Head of caudate nucleus (tissue), 42 donors: ENCODE measurements at places on chromosomes 4 and X.
A peak's percentile ranks its signal among the peaks of the same experiment; 100 is the strongest.

GRCh38 chr4:174611792-174612191 lies 89.5 kb upstream of the HPGD start:
- no peak for DNase-seq

GRCh38 chr4:156970501-156971164 lies 966 bp downstream of the PDGFC start:
- DNase-seq, result peak; percentile 70

GRCh38 chr4:85078016-85078415 lies 111.5 kb upstream of the WDFY3 start:
- no peak for DNase-seq

GRCh38 chr4:127698789-127699200 lies 31.4 kb upstream of the SLC25A31 start:
- DNase-seq, result no peak

- no peak for DNase-seq
These were observed 132.6 kb downstream of the AKAP4 start for GRCh38 chrX:50068285-50068563.

DNA sequence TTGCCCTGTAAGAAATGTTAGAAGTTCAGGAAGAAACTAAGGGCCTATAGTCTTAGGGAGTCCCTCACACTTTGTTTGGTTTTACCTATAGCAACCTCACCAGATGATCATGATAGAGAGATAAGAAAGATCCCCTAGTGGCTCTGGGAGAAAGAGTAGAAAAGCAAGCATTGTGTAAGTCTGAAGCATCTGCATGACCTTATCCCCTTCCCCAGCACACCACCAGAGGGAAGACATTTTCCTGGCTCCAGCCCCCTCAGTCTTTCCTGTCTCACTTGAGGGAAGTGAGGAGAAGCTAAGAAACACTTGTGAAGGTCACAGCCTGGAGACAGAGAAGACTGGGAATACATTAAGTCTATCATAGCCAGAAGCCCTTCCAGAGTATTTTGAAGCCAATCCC lies 154.0 kb downstream of the EVC2 start:
- no peak for DNase-seq

DNA sequence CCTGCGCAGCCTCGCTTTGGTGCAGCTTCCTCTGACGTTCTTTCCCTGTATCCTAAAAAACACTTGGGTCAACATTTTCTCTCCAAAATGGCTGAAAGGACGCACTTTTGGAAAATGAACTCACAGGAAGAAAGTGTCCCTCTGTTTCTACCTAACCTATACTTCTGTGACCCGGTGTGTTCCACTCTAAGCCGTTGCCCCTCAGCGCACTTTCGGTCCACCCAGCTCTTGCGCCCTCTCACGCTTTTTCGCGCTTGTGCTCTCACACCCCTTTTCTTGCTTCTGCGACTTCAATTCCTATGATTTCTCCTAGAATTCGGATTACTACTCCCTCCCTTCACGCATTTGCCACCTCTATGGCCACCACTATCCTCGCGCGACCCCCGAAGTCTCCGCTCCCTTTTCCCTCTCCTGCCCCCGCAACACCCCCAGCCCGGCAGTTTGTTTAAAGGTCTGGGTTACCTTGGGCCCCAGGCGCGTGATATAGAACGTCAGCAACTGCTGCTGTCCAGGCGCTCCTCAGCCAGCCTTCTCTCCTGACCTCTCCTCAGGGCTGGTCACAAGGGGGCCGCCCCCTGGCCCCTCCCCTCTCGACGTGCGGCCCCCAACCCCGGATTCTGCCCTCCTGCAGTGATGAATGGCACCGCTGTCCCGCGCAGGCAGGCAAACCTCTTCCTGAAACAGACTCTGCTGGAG lies at the start of gene USP51:
USP51 (minus strand) TSS at position 535 of the 696 bp plus-strand sequence. CDS start 909 bp downstream, outside the sequence.
- peak; percentile 32 for DNase-seq

DNA sequence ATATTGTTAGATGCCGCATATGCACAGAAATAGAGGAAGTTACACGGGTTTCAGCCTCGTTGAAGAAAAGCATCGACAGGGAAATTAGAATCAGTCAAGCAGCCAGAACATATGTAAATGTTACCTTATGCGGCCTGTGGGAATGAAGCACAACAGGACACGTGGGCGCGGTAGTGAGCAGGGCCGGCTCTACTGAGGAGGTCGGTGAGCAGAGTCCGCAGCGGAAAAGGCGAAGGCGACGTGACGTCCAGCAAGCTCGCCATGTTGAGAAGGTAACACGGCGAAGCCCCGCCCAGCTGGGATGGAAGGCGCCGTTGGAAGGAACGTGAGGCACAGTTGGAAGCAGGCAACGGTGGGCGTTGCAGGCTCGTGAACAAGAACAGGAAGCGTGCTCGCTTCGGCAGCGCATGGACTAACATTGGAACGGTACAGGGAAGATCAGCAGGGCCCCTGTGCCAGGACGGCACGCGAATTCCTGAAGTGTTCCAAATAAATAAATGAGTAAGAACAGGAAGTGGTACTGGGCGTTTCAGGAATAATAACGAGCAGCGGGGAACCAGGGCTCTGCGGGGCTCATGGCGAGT lies 54.6 kb downstream of the MTNR1A start:
- no peak for DNase-seq

- DNase-seq, result no peak
These were observed 19.7 kb downstream of the HTRA3 start for GRCh38 chr4:8289151-8289750.

DNA sequence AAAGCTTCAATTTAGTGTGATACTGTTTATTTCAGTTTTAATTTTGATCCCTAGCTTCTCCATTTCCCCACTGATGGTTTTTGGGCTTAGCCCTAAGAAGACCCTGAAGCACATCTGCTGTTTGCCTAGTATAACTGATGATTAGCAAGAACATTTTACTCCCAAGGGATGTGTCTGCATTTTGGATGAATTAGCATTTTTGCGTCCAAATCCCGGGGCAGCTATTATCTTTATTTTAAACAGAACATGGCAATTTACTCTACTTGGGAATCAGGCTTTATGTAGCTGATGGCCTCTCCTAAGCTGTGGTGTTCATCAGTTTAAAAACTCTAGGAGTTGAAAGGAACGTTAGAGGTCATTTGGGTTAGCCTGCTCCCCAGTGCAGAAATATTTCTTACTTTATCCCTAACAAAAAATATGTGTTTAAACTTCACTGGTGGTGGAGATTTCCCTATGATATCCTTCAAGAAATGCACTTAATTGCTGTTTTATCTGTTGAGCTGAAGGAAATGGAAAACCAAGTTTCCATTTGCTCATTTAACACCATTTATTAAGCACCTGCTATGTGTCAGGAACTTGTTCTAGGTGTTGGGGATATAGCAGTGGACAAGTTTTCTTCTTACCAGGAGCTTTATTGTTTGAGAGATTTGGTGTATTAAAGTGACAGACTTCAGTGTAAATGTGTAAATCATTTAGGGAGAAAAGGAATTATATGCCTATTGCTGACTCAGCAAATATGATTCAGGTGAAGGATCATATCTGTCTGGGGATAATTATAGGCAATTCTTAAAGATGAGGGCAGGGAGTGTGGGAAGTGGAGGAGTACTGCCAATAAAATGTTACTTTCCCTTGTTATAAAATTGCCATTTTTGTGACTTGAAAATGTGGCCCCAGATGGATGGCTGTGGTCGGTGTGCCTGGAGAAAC lies 3.4 kb downstream of the SEPTIN11 start:
- DNase-seq, result no peak

DNA sequence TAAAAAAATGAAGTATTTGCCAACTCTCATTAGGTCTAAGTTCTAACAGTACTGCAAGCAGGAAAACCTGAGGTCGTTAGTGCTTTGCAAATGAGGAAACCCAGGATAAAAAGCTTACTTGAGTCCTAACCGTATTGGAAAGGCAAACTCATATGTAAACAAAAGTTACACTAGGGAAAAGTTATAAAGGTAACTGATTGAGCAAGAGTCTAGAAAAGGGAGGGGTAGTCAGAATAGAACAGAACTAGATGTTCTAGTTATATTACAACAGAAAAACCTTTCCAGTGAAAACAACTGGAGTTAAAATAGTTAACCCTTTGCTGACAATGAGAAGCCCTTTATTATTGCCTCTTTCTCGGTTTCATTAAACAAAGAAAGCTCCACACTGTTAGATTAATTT lies 66.4 kb upstream of the MAOA start:
- DNase-seq, result no peak

DNA sequence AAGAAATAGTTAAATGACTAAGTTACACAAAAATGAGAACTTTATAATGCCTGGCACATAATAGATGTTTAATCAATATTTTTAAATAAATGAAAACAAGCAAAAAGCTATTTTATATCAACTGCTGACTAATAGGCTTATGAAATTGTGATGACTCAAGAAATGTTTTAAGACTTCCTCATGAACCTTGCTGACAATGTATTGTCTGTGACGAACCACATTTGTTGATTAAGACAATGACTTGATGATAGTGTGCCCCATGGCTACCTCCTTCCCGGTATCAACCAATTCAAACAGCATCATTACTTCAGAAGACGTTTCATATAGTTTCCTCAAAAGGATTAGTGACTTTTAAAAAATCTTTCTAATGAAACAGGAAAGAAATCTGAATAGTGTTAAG lies 7.9 kb downstream of the CXCL6 start:
- DNase-seq, result no peak

GRCh38 chrX:50827996-50828395 lies 14.0 kb upstream of the SHROOM4 start:
- no peak for DNase-seq

GRCh38 chrX:124548571-124548970 lies 202.2 kb downstream of the SH2D1A start:
- no peak for DNase-seq

GRCh38 chr4:7103607-7104365 lies 35.9 kb upstream of the GRPEL1 start:
- peak; percentile 70 for DNase-seq

DNA sequence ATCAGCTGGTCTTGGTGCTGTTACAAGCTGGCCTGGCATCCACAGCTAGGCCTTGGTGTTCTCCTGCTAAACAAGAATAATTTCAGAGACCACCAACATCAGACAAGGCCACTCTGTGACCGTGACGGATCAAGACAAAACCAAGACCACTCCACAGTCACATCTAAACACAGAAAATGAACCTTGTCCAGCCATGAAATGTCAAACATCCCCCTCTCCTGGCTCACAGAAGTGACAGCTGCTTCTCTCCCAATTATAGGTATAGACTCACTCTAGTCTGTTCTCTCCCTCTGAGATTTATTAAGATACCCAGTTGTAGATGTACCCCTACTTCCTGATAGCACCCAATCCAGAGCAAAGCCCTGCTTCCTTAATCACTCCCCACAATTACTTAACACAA lies 40.4 kb downstream of the EFHC2 start:
- no peak for DNase-seq

DNA sequence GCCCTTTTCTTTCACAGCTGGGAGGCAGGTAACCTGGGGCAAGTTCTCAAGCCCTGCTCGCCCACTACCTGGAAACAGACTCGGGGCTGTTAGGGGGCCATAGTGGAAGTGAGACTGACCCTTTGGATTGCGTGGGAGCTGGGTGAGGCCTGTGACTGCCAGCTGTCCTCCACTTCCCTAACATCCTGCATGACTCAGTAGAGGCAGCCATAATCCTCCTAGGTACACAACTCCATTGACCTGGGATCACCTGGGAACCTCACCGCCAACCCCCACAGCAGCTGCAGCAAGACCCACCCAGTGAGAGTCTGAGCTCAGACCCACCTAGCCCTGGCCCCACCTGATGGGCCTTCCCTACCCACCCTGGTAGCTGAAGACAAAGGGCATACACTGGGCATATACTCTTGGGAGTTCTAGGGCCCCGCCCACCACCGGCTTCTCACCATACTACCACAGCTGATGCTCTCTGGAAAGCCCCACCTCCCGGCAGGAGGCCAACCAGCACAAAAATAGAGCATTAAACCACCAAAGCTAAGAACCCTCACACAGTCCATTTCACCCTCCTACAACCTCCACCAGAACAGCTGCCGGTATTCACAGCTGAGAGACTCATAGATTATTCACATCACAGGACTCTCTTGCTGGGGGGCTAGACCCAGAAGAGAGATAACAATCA lies 61.1 kb upstream of the DCTD start:
- no peak for DNase-seq

GRCh38 chr4:63211375-63211774 lies 1197.9 kb downstream of the TECRL start:
- DNase-seq, result no peak

GRCh38 chr4:8370106-8370787 lies 70.3 kb downstream of the ACOX3 start:
- no peak for DNase-seq

DNA sequence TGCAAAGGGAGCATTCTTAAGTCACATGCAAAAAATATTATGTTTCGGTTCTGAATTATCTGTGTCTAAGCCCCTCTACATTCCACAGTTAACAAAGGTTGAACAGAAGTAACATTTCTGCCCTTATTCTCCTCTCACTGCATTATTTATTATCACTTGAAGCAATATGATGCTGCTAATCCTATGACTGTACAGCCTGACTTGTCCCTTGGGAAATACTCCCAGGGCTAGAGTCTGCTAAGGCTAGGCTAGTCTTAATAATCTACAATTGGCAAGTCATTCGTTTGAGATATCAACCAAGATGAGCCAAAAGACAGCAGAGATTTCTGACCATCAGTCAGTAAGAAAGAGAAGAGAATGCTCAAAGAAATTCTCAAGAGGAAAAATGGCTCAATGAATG lies 226.9 kb upstream of the HCCS start:
- DNase-seq, result no peak

- no peak for DNase-seq
These were observed 319.0 kb downstream of the DKK2 start for GRCh38 chr4:106717091-106717490.

DNA sequence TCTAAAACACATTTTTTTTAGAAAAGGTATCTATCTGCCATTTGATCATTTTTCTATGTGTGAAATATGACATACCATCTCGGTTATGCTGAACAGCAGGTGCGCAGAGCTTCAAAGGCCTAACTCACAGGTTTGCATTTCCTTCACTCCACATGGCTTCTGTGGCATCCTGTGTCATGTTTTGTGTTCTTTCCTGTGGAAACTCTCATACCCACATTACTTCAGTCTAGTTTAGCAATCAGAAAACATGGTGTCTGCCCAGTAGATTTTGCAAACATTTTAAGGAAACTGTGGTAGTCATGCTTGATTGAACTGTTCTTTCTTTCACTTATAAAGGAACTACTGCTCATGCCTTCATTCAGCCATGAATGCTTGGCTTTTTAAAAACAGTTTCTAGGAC lies 11.3 kb upstream of the ARAP2 start:
- no peak for DNase-seq

GRCh38 chr4:158891256-158891655 lies 122.4 kb downstream of the FNIP2 start:
- DNase-seq, result no peak

DNA sequence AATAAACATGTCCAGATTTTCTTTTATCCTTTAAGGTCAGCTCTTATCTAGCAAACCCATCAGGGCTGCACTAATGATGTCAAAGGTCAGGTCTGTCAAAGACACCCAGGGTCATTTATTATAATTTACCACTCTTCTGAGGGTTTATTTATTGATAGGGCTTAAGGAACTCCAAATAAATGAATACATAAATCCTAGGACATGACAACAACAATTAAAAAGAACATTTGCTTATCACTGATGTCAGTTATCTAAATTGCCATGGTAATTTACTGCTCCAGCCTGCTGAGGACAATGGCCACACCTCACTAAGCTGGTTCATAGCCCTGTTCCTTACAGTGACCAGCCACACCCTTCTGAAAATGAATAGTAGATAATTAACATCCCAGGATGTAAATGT lies 317.1 kb downstream of the UNC5C start:
- DNase-seq, result no peak

- no peak for DNase-seq
These were observed 1.9 kb upstream of the MTTP start for GRCh38 chr4:99572527-99573240.

- DNase-seq, result no peak
These were observed 244.5 kb upstream of the FSTL5 start for GRCh38 chr4:162408309-162408708.

- no peak for DNase-seq
These were observed 28.2 kb upstream of the ANTXR2 start for GRCh38 chr4:80101071-80101791.
